ENCODE measurements at places on chromosomes 2 and 18.

DNA sequence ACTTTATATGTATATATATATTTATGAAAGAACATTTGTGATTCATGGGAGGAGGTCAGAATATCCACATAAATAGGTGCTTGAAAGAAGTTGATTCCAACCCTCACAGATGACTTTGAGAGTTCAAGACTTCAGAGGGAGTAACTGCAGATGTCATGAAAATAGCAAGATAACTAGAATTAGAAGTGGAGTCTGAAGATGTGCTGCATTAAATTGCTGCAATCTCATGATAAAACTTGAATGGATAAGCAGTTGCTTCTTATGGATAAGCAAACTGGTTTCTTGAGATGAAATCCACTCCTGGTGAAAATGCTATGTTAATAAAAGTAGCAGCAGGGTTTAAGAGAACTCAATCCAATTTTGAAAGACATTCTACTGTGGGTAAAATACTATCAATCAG lies 40.2 kb downstream of the G6PC2 start:
- DNase-seq = no peak

DNA sequence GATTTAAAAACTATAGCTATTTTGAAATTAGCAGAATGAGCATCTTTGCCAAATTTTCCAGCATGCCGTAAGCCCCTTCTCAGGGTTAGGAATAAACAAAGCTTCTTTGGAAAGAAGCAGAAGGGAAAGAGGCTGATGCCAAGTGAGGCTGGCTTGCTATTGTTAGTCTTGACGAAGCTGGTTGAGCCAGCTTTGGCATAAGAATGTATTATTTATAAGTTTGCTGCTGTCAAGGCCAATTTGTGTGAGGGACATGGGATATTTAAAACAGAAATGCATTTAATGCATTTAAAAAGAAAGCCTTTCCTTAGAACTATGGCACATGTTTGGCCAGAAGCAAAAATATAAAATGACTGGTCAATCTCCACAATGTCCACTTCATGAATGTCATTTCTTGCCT lies 52.5 kb upstream of the TTN start:
- no peak for DNase-seq

DNA sequence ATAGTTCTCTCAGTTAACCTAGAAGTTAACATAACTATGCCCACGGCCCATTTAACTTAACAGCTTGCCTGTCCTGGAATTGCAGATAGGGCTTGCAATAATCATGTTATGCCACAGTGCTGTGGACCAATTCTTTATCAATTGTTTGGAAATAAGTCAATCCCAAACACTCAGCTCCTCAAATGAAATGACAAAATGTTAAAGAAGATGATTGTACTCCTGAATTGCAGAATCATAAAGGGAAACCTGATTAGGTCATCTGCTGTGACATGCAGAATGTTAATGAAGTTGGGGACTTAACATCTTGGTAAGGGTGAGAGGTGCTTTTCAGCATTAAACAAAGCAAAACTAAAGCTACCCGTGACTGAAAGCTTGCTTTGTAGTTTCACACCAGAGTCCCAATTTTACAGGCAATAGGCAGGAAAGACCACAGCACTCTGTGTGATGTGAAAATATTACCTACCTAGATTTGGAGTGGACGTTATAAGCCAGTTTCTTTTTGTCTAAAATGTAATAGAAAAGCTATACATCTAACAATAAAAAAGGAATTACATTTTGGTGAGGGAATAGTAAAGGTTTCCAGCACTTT lies 364.0 kb downstream of the GPD2 start:
- no peak for DNase-seq

GRCh38 chr2:37415128-37415820 lies 70.8 kb downstream of the QPCT start:
- peak; percentile 30 for DNase-seq

GRCh38 chr2:214328941-214329340 lies 81.9 kb upstream of the VWC2L start:
- DNase-seq = no peak

- no peak for DNase-seq
These were observed 39.7 kb downstream of the COL3A1 start for GRCh38 chr2:189013671-189014448.

DNA sequence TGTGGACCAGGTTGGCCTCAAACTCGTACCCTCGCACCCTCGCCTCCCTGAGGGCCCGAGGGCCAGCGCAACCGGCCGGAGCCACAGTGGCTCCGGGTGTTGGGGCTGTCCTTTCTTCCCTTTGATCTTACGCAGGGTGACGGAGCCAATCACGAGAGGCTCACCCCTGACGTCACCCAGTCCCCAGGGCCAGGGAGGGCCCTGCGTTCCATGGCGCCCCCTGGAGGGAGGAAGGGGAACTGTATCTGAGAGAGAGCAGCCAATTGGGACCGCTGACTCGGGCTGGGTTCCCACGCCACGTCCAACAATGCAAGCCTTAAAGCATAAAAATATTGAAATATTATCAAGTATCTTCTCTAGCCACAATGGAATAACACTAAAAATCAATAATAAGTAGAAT lies 432.8 kb upstream of the LRRTM4 start:
- no peak for DNase-seq

DNA sequence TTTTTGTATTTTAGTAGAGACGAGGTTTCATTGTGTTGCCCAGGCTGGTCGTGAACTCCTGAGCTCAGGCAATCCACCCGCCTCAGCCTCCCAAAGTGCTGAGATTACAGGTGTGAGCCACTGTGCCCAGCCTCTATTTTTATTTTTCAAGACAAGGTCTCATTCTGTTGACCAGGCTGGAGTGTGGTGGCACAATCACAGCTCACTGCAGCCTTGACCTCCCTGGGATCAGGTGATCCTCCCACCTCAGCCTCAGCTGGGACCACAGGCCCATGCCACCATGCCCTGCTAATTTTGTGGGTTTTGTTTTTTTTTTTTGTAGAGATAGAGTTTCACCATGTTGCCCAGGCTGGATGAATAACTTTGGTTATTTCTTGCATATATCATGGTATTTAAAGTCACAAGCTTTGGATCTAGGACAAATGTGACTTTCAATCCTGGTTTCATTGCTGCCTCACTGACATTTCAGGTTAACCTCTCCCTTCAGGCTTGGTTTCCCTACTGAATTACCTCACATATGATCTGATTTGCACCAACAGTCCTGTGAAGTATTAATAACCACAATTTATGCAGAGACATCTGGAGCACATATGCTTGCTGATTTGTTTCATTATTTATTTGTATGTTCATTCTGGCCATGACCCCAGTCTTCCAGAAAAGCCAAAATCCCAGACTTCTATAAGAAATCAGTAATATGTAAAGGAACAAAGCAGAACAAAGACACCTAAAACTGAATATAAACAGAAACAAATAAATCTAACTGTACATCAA lies 17.5 kb upstream of the RAB31 start:
- no peak for DNase-seq

DNA sequence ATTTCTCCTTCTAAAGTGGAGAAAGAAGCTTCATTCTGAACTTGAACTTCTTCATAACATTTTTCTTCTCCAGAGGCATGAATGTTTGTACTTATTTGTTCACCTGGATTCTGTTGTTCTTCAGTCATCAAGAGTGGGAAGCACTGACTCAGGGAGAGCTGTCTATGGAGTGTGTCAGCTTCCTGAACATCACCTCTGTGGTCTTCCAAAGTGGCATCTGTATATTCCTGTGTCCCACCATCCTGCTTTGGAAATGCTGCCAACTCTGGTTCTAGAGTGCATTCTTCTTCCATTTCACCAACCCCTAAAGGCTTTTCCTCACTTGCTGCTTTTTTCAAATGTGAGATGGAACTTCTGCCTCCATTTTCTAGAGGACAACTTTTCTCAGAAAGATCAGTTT lies 59.5 kb downstream of the TTN start:
- DNase-seq = no peak

DNA sequence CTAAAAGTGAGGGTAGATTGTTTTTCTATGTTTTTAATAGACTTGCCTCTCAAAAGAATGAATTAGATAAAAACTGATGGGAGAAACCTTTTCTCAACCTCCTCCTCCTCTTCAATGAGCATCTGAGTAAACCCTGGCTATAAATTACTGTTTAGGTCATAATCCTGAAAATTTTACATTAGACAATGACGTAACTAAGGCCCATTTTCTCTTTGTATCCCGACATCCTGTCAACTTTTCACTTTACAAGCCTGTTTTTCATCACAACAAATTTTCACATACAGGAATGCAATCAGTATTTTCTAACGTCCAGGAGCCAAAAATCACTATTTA lies 1.3 kb downstream of the SPIRE1 start:
- no peak for DNase-seq

DNA sequence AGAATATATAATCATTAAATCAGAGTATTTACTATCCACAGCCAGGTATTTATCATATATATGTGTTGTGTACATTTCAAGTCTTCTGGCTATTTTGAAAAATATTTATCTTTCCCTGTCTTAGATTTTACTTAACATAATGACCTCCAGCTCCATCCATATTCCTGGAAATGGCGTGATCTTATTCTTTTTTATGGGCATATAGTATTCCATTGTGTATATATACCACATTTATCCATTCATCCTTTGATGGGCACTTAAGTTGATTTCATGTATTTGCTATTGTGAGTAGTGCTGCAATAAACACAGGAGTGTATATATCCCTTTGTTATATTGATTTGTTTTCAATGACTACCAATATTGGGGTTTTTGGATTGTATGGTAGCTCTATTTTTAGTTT lies 6.6 kb downstream of the GCC2 start:
- no peak for DNase-seq

GRCh38 chr2:219496247-219496824 lies 2.4 kb upstream of the GMPPA start:
- no peak for DNase-seq

- DNase-seq = peak; percentile 68
These were observed 43.0 kb downstream of the KIF3C start for GRCh38 chr2:25939257-25939668.

DNA sequence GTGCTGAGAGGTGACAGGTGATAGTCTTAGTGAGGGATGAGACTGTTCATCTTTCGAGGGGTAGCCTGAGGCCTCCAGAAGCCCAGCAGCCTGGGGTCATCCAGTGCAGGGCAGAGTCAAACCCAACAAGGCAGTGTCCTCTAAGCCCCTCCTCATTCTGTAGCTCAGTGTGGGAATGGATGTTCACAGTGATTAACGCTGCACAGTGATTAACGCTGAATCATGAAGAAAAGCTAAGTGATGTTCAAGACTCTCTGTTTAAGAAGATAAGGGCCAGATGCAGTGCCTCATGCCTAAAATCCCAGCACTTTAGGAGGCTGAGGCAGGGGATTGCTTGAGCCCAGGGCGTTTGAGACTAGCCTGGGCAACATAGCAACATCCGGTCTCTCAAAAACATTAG lies 56.3 kb upstream of the LAPTM4A start:
- DNase-seq = no peak

GRCh38 chr2:208062113-208062512 lies 36.8 kb upstream of the PLEKHM3 start:
- peak; percentile 62 for DNase-seq

DNA sequence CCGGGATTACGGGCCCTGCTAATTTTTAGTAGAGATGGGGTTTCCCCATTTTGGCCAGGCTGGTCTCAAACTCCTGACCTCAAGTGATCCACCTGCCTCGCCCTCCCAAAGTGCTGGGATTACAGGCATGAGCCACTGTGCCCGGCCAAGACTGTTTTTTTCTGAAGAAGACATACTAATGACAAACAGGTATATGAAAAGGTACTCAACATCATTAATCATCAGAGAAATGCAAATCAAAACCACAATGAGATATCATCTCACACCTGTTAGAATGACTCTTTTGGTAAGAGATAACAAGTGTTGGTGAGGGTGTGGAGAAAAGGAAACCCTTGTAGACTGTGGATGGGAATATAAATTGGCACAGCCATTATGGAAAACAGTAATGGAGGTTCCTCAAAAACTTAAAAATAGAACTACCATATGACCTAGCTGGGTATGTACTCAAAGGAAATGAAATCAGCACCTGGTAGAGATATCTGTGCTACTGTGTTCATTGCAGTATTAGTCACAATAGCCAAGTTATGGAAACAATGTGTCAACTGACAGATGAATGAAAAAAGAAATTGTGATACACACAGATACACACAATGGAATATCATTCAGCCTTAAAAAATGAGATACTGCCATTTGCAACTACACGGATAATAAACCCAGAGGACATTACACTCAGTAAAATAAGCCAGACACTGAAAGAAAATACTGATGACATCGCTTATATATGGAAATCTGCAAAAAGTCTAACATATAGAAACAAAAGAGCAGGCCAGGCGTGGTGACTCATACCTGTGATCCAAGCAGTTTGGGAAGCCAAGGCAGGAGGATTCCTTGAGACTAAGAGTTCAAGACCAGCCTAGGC lies 20.8 kb downstream of the SOS1 start:
- DNase-seq = no peak

- no peak for DNase-seq
These were observed 8.8 kb upstream of the AOX1 start for GRCh38 chr2:200577027-200577426.

- peak; percentile 88 for DNase-seq
These were observed 97.9 kb upstream of the SERTAD2 start for GRCh38 chr2:64751286-64752260.

DNA sequence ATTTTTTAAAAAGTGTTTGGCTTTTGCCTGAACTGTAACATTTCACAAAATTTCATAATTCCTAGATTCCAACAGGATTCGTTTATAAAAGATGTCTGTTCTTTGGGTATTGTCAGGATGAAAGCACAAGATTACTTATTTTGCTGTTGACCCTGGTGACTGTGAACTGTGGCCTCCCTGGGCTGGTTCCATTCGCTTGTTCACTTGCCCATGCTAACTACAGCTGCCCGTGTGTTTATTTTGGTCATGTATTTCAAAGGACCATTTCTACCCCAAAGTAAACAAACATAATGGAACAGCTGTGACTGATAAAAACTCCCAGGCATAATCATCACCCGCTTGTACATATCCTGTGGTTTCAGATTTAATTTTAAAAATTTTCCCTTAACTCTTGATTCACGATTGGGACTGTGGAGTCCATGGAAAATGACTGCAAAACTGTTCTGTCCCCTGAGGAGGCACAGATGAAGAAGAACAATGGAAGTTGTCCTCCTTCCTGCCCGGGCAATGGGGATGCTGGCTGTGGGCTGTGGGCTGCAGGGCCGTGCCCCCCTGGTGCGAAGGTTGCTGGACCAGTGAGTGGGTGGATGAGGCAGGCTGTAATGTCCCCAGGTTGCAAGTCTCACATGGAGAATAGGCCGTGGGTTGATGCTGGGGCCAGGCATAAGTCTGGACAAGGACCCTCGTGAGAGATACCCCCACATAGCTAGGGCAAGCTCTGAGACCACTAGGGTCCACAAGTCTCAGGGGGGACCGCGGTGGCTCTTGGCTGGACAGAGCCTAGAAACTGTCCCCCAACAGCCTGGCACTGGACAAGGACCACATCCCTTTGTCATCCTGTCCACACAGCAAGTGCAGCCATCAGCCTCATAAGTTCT lies 28.9 kb upstream of the HDAC4 start:
- DNase-seq = no peak

DNA sequence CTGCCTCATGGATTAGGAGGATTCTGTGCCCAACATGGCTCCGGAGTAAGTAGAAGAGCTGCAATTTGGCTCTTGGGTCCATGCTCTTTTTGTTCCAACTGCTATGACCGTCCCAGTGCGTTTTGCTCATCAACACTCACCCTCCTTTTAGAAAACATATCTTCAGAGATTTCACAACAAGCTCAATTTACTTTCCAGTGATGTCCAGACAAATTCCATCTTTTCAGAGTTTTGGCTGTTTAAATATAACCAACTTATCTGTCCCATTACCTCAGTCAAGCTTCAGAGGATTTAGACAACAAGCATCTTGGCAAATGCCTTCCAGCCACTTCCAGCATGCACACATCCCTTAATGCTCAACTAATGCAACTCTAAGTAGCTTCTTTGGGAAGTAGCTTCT lies 6.9 kb upstream of the SLC14A2 start:
- no peak for DNase-seq

GRCh38 chr2:19589791-19590190 lies 231.4 kb upstream of the OSR1 start:
- DNase-seq = no peak

Data from HT-29 (cell line).